Pulmonary artery endothelial cell (primary cell): ENCODE measurements at places on chromosomes 2 and 18. TPM values are rescaled to one million over a fixed set of nuclear protein-coding genes. Genes with fewer than 3 reads are reported as not detected.

The EXOC6B gene
- total RNA-seq: 24.1 and 43.5 TPM in 2 replicates

The POMC gene
- 0.13 and 0.28 TPM in 2 replicates for total RNA-seq

The CRACDL gene
- 9.7 and 9.9 TPM in 2 replicates for total RNA-seq

The EML6 gene
- total RNA-seq: 1.1 and 2.0 TPM in 2 replicates

The ASXL2 gene
- total RNA-seq: 5.1 and 6.6 TPM in 2 replicates

The LGALSL gene
- 2.7 and 4.5 TPM in 2 replicates for total RNA-seq

The MAPK4 gene
- not detected in 2 replicates for total RNA-seq

The AFF3 gene
- under 0.01 TPM in 1 of 2 replicates, not detected in the other for total RNA-seq

The GPR148 gene
- total RNA-seq: not detected in 2 replicates

The DOCK10 gene
- total RNA-seq: 21.9 and 25.4 TPM in 2 replicates

The BOLL gene
- total RNA-seq: not detected in 2 replicates

The COLEC11 gene
- 0.13 and 0.35 TPM in 2 replicates for total RNA-seq

The IL1F10 gene
- not detected in 2 replicates for total RNA-seq

The C2orf15 gene
- total RNA-seq: 0.07 and 0.28 TPM in 2 replicates

The TAF4B gene
- 4.9 and 5.4 TPM in 2 replicates for total RNA-seq

The VPS4B gene
- 47.7 and 52.1 TPM in 2 replicates for total RNA-seq

The SFTPB gene
- total RNA-seq: not detected in 2 replicates

The CD28 gene
- total RNA-seq: 0.07 TPM in 2 replicates

The CNGA3 gene
- not detected in 2 replicates for total RNA-seq

The DSC2 gene
- total RNA-seq: under 0.01 and 0.13 TPM in 2 replicates

The IL37 gene
- total RNA-seq: not detected in 2 replicates

The AGAP1 gene
- total RNA-seq: 6.5 and 7.2 TPM in 2 replicates

The FOXD4L1 gene
- total RNA-seq: 0.07 and 0.11 TPM in 2 replicates

The FKBP1B gene
- total RNA-seq: 21.8 and 22.8 TPM in 2 replicates

The LDLRAD4 gene
- total RNA-seq: 1.5 and 1.6 TPM in 2 replicates

The AKAIN1 gene
- total RNA-seq: not detected in 2 replicates

The FIGN gene
- 0.99 and 1.4 TPM in 2 replicates for total RNA-seq

The GKN2 gene
- not detected in 2 replicates for total RNA-seq
